Activated T-helper 17 cell treated with anti-CD3 and anti-CD28 coated beads, Interleukin-2, amount 50 U/mL, for 72 hours (primary cell): ENCODE measurements at places on chromosomes 12 and 14. TPM values are rescaled to one million over a fixed set of nuclear protein-coding genes. Genes with fewer than 3 reads are reported as not detected.

- H3K4me3 ChIP-seq = no peak overlapping the region
- no peak for ATAC-seq
Measured at GRCh38 chr12:102215992-102216691, 18.5 kb upstream of the PMCH start.

- H3K36me3 ChIP-seq = no peaks in the 10 kb centered on the region
- no peak overlapping the region for H3K27ac ChIP-seq
- H3K4me1 ChIP-seq = no peaks in the 10 kb centered on the region
- peaks cover 15% of the 10 kb centered on the region for H3K27me3 ChIP-seq
- ATAC-seq = peak; percentile 45
Measured at GRCh38 chr12:28998662-28999120, 150.4 kb upstream of the FAR2 start.

DNA sequence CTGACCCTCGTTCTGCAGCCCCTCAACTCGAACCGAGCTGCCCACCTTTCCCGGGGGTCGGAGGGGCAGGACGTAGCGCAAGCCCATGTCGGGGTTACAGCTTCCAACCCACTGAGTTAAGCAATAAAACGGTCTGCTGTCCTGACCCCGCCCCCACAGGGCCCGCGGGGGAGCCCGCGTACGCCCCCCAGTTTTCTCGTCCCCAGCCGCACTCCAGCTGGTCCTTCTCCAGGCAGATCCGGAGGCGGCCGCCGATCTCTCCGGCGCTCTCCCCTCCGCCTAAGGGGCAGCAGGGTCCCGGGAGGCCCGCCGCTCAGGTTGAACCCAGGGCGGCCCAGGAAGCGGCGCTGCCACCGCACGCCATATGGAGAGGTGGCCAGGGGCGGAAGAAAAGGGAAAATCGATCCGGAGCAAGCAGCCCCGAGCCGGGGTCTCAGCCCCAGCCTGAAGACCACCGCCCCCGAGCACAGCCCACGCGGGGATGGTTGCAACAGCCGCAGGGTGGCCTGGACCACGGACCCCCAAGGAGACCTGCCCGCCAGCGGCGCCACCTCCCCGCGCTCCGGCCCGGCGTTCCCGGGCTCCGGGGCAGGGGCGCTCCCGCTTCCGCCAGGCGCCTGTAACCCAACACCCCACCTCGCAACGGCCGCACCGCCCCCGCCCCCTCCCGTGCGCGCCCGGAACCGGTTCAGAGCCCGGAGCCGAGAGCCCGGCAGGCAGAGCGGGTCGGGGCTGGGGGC lies 760 bp downstream of the ACTN1 start:
- H3K4me1 ChIP-seq = peaks cover 24% of the 10 kb centered on the region
- peak overlapping the region; percentile 83 for H3K4me3 ChIP-seq
- H3K27me3 ChIP-seq = peaks cover 4% of the 10 kb centered on the region
- peak; percentile 28 for ATAC-seq
- H3K27ac ChIP-seq = peak overlapping the region; percentile 71

DNA sequence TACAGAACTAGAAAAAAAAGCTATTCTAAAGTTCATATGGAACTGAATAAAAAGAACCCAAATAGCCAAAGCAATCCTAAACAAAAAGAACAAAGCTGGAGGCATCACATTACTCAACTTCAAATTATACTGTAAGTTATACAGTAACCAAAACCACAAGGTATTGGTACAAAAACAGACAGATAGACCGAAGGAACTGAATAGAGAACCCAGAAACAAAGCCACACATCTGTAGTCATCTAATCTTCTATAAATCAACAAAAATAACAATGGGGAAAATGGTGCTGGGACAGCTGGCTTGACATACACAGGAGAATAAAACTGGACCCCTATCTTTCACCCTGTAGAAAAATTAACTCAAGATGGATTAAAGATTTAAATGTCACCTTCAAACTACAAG lies 38.1 kb upstream of the CMKLR1 start:
- ATAC-seq = no peak
- peaks cover 10% of the 10 kb centered on the region for H3K27me3 ChIP-seq
- no peaks in the 10 kb centered on the region for H3K36me3 ChIP-seq
- no peak overlapping the region for H3K27ac ChIP-seq

Gene ZNF410
- total RNA-seq = 63.1 TPM

GRCh38 chr12:8667270-8667669 lies 4.6 kb upstream of the MFAP5 start:
- no peaks in the 10 kb centered on the region for H3K36me3 ChIP-seq
- no peaks in the 10 kb centered on the region for H3K4me1 ChIP-seq
- H3K4me3 ChIP-seq = no peak overlapping the region
- H3K27me3 ChIP-seq = peaks cover 18% of the 10 kb centered on the region
- H3K27ac ChIP-seq = no peak overlapping the region

DNA sequence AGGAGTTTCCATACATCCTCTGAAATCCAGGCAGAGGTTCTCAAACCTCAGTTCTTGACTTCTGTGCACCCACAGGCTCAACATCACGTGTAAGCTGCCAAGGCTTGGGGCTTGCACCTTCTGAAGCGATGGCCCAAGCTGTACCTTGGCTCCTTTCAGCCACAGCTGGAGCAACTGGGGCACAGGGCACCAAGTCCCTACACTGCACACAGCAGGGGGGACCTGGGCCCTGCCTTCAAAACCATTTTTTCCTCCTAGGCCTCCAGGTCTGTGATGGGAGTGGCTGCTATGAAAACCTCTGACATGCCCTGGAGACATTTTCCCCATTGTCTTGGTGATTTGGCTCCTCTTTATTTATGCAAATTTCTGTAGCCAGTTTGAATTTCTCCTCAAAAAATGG lies 10.6 kb downstream of the AREL1 start:
- ATAC-seq = no peak
- peaks cover 19% of the 10 kb centered on the region for H3K36me3 ChIP-seq
- no peak overlapping the region for H3K27ac ChIP-seq
- peaks cover 15% of the 10 kb centered on the region for H3K4me1 ChIP-seq
- no peak overlapping the region for H3K4me3 ChIP-seq

DNA sequence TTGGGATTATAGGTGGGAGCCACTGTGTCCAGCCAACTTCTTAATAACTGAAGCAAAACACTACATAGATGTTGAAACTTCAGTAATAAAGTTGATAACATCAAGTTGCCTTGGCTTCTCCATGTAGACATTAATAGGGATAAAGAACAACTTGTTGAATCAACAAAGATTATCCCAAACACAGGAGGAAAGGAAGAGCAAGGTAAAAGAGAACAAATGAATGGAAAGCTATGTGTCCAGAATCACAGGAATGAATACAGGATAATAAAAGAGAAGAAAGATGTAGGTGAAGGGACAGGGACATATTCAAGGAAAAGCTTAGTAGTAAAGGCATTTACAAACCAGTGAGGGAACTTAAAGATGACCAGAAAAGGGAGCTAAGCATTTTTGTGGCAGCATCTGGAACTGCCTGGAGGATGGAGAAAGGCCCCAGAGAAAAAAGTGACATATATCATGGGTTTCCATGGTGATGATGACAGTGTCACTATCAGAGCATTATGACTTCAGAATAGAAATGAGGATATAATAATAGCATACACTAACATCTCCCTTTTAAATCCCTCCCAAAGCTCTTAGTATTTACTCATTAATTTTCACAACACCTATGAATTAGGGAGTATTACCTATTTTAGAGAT lies 24.0 kb upstream of the MDM1 start:
- peaks cover 14% of the 10 kb centered on the region for H3K4me1 ChIP-seq
- peak overlapping the region; percentile 3 for H3K27ac ChIP-seq
- no peaks in the 10 kb centered on the region for H3K27me3 ChIP-seq
- ATAC-seq = no peak
- H3K36me3 ChIP-seq = no peaks in the 10 kb centered on the region

DNA sequence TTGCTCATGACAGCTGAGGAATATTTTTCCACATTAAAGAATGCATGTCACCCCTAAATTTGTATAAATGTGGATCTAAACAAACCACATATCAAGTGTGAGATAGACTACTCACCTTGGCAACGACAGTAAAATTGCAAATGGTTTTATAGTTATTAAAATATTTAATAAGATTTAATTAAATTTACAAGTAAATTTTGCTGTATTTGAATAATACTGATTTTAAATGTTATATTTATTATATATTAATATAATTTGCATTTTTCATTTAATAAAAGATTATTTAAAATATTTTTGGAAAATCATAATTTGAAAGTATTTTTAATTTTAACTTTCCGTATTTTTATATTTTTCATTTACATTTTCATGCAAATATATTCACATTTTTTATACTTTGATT lies 53.4 kb downstream of the SERPINA3 start:
- no peak overlapping the region for H3K4me3 ChIP-seq
- H3K4me1 ChIP-seq = peaks cover 4% of the 10 kb centered on the region
- H3K27me3 ChIP-seq = peaks cover 44% of the 10 kb centered on the region
- no peak for ATAC-seq
- no peaks in the 10 kb centered on the region for H3K36me3 ChIP-seq
- H3K27ac ChIP-seq = no peak overlapping the region
